ENCODE measurements at places on chromosomes 5 and 9.

GRCh38 chr5:170619869-170620268 lies 116.0 kb downstream of the KCNIP1 start:
- DNase-seq = no peak

DNA sequence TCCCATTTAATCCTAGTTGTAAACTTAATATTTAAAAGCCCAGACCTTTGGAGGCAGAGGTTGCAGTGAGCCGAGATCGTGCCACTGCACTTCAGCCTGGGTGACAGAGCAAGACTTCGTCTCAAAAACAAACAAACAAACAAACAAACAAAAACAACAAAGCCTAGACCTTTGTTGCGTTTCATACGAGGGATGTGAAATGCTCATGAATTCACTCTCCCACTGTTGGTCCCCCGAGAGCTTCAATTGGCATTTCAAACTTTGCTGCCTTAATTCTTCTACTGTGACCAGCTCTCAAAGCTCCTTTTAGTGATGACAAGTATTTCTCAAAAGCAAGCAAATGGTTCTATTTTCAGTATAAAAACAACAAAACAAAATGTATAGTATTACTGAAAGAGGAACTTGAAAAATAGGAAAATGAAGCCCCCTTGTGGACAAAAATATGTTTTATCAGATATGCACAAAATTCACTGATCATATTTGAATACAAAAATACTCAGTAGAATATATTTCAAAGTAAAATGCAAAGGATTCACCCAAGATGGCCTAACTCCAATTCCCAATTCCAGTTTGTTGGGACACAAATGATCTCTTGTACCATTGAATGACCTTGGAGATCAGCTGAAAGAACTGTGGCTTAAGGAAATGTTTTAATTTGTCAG lies 140.4 kb downstream of the ESM1 start:
- no peak for DNase-seq

GRCh38 chr9:95813923-95814322 lies 61.6 kb upstream of the ERCC6L2 start:
- DNase-seq = no peak

- DNase-seq = no peak
Observed at GRCh38 chr9:123584202-123585176, 228.5 kb downstream of the CRB2 start.

DNA sequence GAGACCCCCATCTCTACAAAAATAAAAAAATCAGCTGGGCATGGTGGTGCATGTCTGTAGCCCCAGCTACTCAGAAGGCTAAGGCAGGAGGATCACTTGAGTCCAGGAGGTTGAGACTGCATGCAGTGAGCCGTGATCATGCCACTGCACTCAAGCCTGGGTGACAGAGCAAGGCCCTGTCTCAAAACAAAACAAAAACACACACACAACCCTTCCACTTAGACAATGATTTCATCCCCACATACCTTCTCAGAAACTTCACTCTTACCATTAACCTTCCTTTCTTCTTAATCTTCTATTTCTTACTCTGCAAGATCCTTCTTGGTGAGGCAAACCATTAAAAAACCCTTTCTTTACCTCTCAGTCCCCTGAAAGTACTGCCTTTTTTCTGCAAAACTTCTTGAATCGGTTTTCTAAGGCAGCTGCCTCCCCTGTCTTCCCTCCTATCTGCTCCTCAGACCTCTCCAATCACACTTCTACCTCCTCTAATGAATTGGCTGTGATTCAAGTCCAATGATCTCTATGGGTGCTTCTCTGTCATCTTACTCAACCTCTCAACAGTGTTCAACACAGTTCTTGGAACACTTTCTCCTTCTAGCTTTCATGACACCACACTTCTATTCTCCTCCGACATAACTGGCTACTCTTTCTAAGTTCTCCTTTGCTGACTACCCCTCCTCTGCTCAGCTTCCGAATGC lies 47.3 kb downstream of the PFDN1 start:
- DNase-seq = no peak

DNA sequence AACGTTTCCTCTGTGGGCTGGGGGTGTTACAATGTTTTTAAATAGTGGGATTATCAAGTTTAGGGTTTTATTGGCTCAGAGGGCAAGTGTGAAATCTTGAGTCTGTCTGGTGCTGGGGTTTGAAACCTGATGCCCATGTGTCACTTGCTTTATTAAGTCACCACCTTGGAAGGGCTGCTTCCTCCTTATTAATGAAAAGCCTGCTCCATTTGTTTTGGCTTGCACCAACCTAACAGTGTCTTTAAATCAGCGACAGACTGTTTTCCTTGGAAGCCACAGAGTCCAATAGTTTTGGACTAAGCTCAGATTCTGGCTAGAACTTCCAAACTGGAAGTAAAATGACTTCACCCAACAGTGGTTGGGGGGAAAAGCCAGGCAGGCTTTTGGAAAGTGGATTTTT lies 10.7 kb upstream of the PALM2AKAP2 start:
- no peak for DNase-seq

- DNase-seq = no peak
Observed at GRCh38 chr9:108039493-108039892, 549.9 kb upstream of the KLF4 start.

DNA sequence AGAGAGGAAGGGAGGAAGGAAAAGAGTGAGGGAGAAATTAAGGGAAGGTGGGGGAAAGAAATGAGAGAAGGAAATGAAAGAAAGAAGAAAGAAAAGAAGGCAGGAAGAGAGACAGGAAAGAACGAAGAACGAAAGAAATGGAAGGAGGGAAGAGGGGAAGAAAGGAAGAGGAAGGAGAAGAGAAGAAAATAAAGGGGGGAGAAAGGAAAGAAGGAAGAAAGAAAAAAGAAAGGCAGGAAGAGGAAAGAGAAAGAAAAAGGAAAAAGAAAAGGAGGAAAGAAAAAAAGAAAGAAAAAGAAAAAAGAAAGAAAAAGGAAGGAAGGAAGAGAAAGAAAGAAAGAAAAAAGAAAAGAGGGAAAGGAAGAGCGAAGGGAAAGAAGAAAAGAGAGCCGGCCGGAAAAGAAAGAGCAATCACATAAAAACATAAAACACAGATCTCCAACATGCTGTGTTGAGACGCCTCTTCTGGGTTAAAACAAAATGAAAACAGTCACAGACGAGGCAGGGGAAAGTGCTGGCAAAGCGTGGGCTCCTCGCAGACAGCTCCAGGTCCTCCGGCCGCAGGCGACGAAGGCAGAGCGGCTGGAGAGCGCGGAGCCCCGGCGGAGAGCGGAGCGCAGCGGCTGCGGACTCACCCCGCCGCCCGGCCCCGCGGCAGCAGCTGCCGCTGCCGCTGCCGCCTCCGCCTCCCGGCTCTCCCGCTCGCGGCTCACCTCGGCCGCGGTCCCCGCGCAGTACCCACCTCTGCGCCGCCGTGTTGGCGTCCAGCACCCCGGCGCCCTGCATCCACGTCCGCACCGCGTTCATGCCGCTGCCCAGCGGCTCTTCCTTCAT lies 896 bp downstream of the EBF1 start:
- DNase-seq = no peak

DNA sequence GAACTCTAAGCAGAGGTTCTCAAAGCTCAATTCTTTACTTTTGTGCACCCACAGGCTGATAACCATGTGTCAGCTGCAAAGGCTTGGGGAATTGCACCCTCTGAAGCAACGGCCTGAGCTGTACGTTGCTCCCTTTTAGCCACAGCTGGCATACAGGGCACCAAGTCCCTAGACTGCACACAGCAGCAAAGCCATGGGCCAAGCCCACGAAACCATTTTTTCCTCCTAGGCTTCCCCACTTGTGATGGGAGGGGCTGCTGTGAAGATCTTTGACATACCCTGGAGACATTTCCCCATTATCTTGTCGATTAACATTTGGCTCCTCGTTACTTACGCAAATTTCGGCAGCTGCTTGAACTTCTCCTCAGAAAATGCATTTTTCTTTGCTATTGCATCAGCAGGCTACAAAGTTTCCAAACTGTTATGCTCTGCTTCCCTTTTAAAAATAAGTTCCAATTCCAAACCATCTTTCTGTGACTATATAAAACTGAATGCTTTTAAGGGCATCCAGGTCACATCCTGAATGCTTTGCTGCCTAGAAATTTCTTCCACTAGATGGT lies 23.0 kb downstream of the KIAA0825 start:
- no peak for DNase-seq

DNA sequence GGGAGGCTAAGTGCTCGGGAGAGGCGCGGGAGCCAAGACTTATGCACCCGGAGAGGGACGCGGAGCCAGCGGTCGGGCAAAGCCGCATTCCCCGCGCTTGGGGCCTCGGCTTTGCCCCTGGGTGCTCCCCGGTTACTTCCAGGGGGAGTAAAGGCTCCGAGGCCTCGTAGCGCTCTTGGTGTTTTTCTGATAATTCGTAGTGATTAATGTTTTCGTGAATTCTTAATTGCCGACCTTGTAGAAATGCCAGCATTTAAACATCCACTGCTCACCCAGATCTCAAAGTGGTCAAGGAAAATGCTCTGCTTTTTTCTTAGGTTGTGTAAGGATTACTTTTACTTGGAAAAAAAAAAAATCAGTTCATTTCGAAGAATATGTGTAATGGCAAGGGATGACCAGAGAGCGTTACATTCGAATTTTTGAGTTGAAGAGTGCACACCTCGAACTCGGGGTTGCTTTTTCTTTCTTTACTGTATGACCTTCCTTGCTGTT lies 654 bp upstream of the TUT7 start:
- no peak for DNase-seq

- no peak for DNase-seq
Observed at GRCh38 chr9:19408316-19408692, 505 bp upstream of the ACER2 start.

GRCh38 chr9:91130796-91131318 lies 230.9 kb downstream of the AUH start:
- no peak for DNase-seq

Measured in stimulated activated effector memory CD8-positive, alpha-beta T cell treated with anti-CD3 and anti-CD28 coated beads, Interleukin-12 subunit alpha, Interleukin-12 subunit beta, amount 100 ng/mL, for 72 hours (primary cell).